ENCODE measurements at places on chromosomes 5 and 9. TPM values are rescaled to one million over a fixed set of nuclear protein-coding genes. Genes with fewer than 3 reads are reported as not detected.
A peak's percentile ranks its signal among the peaks of the same experiment; 100 is the strongest.

DNA sequence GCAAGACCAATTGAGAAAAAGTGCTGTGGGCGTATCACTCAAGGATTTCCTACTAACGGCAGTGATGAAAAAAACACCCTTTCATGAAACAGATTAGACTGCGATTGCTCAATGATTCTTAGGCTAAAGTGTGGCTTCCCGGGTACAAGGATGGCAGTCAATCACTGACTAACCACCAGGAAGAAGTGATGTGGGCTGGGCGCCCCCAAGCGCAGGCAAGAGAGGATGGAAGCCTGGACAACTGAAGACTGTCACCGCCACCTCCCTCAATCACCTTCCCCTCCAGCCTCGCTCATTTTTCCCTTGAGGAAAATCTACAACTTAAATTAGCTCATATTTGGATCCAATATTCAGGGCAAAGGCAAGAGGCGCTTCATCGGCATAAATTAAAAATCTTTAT lies 707.2 kb downstream of the MTRR start:
- DNase-seq = no peak

DNA sequence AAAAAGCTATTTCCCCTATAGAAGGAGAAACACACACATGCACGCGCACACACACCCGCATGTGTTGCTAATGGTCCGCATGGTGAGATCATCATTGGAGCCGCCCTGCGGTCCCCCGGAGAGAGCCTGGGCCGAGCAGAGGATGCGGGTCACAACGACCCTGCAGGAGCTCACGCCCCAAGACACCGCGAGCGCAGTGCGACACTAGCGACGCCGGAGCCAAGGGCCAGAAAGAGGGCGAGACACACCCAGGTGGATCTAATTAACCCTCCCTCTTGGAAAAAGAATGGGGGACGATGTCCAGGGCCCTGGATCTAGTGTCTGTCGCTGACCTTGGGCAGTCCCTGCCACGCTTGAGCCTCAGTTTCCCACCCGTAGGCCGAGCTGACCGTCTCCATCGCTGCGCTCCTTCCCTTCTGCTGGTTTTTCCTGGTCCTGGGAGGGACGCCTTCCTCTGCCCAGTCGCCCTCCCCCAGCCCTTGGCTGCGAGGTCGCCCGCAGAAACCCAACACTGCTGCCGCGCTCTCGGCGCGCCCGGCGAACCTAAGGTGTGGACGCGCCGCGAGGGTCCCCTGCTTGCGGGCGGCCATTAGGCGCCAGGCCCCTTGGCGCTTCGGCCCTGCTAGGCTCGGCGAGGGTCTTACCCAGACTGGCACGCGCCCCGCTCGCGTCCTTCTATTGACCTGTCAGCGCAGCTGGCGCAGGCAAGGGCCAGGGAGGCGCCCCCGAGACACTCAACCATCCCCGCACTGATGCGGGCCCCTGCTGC lies 47.5 kb upstream of the RNF20 start:
- DNase-seq = no peak

The ITGA2 gene
- total RNA-seq = 50.5 TPM

GRCh38 chr9:90333226-90333625 lies 309.4 kb downstream of the DIRAS2 start:
- no peak for DNase-seq

GRCh38 chr5:17891881-17892280 lies 257.6 kb downstream of the TAF11L14 start:
- DNase-seq = no peak

- DNase-seq = no peak
These were observed 346.9 kb downstream of the CDH9 start for GRCh38 chr5:26691486-26691885.

- DNase-seq = no peak
These were observed 37.7 kb upstream of the PDE8B start for GRCh38 chr5:77172713-77173328.

The LYRM7 gene
- 4.0 TPM for total RNA-seq

The ZCCHC7 gene
- total RNA-seq = 10.2 TPM

GRCh38 chr5:163569284-163569683 lies 63.9 kb downstream of the MAT2B start:
- no peak for DNase-seq

The FRRS1L gene
- total RNA-seq = 0.10 TPM

The HK3 gene
- total RNA-seq = not detected

The ANKRD31 gene
- total RNA-seq = not detected

- DNase-seq = no peak
These were observed 9.1 kb downstream of the MEGF9 start for GRCh38 chr9:120705174-120705573.

DNA sequence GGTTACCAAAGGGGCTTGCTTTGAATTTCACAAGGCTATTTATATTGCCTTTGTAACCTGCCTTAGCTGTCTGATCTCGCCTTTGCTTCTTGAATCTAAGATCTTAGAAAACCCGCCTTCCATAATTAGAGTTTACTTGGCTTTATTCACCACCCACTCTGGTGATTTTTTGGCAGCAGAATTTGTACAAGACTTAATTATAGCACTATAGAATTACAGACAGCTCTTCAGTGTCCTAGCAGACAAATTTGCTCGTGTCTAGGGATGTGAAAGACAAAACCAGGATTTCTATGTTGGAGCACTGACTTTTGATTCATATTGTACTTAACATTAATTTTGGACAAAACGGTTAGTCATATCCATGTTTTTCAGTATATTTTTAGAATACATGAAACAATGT lies 306.6 kb downstream of the ADGRV1 start:
- no peak for DNase-seq

DNA sequence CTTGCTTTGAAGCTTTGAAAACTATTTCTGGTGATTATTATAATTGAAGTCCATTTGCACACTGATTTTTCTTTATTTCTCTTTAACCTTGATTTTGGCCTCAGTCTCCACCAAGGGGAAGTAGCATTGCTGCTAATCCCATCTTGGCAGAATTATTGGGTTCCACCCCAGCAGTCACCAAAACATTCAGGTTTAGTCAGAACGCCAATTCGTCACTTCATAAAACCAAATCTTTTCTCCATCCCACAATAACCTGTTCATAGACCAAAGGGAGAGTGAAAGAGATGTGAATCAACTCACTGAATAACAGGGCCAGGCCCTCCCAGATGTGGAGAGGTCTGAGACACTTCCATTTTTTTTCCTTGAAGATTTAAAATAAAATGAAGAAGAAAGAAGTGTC lies 95.1 kb upstream of the VCAN start:
- no peak for DNase-seq

- DNase-seq = no peak
These were observed 27.6 kb upstream of the ABLIM3 start for GRCh38 chr5:149113669-149114068.

GRCh38 chr5:78003450-78003849 lies 227.3 kb upstream of the TBCA start:
- no peak for DNase-seq

DNA sequence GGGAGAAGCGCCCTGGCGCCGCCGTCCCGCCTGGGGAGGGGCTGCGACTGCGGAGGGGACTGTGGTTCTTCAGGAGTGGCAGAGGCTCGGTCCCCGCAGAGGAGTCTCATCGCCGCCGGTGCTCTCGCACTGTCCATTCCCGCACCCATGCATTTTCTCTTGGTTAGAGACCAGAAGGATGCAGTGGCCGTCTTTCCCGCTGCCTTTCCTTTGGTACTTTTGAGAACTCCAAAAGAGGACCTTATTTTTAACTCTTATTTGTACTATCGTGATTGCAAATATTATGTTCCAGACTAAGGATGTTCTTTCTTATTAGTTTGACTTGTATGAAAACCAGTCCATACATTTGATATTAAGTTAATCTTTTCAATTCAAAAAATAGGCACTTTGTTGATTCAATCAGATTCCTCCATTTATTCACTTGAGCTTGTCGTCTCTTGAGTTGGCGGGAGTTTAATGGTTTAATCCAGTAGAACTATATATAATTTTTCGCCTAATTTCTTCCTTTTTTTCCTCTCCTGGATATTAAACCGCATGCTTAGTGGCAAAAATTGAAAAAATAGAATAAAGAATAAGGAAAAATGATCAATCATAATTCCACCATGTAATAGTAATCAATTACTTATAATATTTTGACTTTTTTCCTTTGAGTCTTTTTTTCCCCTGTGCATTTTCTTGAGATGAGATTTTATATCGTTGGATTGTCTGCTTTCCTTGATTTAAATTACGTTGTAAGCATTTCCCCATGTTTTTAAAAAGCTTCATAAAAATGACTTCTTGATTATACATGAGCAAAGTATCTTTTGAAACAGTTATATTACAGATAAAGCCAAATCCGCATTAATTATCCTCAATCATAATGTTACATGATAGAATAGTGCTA lies 861 bp downstream of the ZFYVE16 start:
- no peak for DNase-seq

GRCh38 chr9:89532944-89533343 lies 35.0 kb upstream of the SEMA4D start:
- DNase-seq = no peak

DNA sequence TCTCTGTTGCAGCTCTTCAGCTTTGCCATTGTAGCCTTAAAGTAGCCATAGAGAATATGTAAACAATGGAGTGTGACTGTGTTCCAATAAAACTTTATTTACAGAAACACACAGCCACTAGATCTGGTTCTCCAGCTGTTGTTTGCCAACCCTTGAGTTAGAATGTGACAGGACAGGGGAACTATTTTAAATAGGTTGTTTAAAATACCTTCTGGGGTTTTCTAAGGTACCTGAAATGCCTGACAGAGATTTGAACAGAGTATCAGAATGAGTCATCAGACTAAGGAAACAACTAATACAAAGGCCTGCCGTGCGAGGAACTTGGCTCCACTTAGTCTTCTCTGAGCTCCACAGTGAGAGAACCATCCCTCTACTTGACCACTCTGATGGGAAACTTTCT lies 85.4 kb downstream of the HSD17B4 start:
- DNase-seq = peak; percentile 42

The REEP2 gene
- 13.5 TPM for total RNA-seq

DNA sequence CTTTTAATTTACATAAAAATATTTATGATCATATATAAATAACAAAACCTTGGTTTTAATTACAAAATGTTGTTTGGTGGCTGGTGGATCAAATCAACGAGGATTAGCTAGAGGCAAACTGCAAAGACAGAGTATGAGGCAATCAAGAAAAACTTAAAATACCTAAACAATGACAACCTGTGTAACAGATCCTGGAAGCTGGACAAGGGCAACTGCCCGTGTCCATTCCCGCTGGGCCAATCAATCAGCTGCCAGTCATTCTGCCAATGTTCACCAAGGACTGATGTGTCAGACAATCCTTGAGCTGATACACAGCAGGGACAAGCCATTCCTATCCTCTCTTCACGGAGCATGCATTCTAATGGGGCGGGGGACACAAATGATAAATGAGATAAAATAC lies 3.2 kb upstream of the TENT4A start:
- no peak for DNase-seq

DNA sequence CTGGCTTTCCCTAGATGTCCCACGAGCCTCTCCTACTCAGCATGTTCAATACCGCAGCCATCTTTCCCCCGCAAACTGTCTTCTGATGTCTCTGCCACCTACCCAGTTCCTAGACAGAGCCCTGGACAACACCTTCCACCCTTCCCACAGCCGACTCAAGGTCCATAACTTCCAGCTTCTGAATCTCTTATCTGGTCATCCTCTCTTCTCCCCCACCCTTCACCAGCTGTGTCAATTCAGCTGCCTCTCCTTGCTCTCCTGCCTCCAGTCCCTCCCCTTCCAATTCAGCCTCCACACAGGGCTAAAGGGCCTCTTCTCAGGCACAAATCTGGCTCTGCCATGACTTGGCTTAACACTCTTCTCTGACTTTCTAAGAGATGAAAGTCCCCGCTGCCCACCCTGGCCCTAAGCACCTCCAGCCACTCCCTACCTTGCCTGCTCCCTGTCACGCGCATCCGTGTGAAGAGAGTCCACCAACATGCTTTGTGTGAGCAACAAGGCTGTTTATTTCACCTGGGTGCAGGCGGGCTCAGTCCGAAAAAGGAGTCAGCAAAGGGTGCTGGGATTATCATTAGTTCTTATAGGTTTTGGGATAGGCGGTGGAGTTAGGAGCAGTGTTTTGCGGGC lies 25.2 kb downstream of the AQP7 start:
- DNase-seq = no peak

The NIPAL4 gene
- 0.44 TPM for total RNA-seq

DNA sequence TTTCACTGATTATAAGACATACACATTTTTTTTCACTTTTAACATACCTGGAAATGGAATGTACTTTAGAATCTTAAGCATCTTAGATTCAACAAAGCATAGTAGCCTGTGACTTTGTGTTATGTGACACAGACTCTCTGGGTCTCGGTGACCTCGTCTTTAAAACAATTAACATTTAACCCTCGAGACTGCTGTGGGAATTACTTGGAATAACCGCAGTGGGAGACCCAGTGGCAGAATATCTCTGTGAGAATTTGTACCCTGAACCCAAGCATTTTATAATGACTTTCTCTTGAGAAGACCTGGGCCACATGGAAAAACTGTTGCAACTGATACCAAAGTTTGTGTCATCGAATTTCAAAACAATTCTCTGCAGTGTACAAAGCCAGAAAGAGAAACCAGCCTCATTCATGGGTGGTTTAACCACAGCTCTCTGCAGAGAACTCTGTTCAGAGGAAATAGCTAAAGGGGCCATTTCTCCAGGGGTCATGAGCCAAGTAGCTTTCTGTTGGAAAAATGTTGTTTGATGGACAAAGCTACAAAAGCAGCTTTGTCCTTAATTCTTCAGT lies 10.0 kb upstream of the RETREG1 start:
- DNase-seq = no peak

DNA sequence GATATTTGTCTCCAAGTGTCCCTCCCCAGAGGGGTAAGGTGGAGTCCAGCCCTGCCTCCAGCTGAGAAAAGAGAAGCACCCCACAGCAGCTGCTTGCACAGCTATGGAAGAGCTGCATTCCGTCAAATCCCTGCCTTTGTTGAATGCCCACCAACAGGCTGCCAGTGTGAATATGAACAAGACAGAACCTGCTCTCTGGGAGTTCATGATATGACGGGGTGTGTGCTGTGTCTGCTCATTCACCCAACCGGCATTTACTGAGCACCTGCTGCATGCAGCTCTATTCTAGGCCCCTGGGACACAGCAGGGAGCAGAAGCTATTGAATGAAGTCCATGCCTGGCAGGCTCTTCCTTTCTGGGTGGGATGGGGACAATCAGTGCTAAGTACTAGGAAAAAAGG lies 238.8 kb downstream of the GADD45G start:
- no peak for DNase-seq

The GAPT gene
- not detected for total RNA-seq

- DNase-seq = no peak
These were observed 710.2 kb upstream of the ACO1 start for GRCh38 chr9:31674264-31674663.

The PRELID1 gene
- 147 TPM for total RNA-seq

- no peak for DNase-seq
These were observed 54.3 kb downstream of the TSTD2 start for GRCh38 chr9:97578846-97579245.

DNA sequence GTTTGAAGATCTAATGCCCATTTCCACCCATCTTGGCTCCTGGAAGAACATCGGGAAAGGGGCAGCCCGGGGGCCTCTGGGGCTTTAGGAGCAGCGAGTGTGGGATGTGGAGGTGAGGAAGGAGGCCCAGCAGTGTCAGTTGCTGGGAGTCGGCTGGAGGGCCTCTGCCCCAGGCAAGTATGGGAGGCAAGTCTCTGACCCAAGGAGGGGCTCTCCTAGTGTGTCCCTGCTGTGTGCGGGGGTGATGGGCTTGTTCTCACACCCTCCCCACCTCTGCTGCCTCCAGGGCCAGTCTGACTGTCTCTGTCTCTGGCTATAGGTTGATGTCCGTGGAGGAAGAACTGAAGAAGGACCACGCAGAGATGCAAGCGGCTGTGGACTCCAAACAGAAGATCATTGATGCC lies 129.7 kb downstream of the DAB2IP start:
- DNase-seq = no peak
